ENCODE measurements at places on chromosomes 16 and 17.

DNA sequence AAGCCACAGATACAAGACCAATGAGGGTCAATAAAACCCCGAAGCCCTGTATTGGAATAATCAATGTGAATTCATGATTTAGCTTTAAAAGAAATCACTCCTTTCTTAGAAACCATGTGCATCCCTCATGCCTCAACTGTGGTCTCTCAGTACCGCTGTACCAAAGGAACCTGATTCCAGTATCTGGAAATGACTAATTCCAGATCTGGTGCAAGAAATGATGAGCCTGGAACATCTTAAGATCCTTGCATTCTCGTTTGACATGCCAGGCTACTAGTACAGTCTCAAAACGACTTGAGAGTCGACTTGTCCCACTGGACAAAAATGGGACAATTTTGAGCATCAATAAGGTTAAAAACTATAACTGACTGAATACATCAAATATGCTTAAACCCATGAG lies 21.2 kb downstream of the USP31 start:
- no peak for DNase-seq

- DNase-seq, result no peak
These were observed 107.6 kb upstream of the HLF start for GRCh38 chr17:55157165-55157564.

GRCh38 chr16:819336-820043 lies 19.0 kb upstream of the GNG13 start:
- DNase-seq, result no peak

DNA sequence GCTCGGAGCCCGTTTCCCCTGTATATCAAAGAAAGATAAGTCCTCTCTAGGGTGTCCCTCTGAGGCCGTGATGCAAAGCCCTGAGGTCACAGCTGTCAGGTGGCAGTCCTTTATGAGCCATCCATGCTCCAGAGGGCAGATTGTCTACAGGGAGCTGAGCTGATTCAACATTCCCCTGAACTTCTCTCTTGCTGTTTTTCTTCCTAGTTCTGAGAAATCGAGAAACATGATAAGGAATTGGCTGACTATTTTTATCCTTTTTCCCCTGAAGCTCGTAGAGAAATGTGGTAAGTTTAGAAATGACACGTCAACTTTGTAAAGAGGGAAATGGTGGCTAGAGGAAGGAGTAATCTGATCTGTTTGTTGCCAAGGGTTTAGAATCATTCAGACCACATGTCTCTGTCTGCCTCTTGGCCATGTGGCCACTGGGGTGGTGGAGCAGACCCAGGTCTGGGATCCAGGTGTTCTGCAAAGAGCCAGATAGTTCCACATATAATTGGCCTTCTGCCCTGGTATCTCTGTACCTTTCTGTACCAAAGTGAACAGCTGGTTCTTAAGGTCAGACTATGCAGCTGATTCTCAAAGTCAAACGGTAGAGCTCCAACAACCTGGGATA lies 3.5 kb downstream of the CTNS start:
- DNase-seq, result no peak

DNA sequence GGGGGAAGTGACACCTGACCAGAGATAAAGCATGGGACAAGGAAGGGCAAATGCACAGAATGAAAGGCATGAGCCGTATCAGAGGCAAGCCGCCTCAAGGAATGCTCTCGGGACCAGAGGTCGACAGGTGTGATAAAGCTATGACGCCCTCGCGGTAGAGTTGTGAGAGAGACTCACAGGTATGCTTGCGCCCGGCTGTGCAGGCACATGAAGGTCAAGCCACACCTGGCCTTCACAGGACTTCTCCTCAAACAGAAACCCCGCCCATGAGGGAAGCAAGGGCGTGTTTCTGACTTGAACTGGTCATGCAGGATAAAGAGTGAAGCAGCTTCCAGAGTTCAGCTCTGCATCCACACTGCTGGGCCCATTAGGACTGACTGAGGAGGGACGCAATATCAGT lies 7.8 kb downstream of the NCBP3 start:
- DNase-seq, result no peak

DNA sequence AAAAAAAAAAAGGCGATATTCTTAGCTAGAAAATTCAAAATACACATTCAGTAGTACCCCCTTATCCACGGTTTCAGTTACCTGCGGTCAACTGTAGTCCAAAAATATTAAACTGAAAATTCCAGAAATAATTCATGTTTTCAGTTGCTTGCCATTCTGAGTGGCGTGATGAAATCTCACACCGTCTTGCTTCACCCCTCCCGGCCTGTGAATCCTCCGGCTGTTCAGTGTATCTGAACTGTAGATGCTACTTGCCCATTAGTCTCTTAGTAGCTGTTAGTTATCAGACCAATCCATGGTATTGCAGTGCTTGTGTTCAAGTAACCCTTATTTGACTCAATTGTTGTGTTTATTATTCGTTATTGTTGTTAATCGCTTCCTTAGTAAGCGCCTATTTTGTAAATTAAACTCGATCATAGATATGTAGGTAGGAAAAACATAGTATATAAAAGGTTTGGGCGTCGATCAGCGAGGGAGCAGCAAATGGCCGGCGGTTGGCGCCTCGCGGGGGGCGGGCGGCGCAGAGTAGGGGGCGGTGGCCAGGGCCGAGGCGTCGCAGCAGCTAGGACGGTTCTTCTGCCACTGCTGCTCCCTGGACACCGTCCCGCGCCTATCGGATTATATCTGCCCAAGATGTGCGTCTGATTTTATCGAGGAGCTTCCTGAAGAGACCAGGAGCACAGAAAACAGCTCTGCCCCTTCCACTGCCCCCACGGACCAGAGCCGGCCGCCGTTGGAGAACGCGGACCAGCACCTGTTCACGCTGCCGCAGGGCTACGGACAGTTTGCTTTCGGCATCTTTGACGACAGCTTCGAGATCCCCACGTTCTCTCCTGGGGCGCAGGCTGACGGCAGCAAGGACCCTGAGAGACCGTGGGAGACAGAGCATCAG lies 39.8 kb upstream of the AKAP1 start:
- DNase-seq, result no peak

DNA sequence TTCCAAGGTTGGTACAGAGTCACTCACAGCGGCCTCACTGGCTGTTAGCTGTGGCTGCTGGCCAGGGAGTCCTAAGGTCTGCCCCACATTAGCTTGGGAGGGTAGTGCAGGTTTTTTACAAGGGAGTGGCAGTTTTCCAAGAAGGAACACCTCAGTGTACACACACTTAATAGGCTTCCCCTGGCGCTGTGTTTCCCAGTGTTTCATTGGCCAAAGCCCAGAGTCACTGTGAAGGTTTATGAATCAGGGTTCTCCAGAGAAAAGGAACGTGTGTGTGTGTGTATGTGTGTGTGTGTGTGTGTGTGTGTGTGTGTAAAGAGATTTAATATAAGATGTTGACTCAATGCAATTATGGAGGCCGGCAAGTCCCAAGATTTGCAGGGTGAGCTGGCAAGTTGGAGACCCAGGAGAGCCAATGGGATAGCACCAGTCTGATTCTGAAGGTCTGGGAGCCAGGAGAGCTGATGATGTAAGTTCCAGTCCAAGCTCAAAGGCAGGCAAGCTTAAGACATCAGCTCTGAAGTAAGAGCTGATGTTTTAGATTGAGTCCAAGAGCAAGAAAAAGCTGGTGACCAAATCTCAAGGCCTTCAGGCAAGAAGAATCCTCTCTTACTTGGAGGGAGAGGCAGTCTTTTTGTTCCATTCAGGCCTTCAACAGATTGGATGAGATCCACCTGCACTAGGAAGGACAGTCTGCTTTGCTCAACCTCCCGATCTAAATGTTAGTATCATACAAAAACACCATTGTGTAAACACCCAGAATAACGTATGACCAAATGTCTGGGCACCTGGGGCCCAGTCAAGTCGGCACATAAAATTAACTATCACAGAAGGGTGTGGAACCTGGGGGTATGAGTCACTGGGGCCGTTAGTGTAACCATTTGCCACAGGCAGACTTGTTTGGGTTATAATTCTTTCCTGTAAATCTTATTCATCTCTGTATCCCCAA lies 206.8 kb downstream of the PRKCA start:
- DNase-seq, result no peak

DNA sequence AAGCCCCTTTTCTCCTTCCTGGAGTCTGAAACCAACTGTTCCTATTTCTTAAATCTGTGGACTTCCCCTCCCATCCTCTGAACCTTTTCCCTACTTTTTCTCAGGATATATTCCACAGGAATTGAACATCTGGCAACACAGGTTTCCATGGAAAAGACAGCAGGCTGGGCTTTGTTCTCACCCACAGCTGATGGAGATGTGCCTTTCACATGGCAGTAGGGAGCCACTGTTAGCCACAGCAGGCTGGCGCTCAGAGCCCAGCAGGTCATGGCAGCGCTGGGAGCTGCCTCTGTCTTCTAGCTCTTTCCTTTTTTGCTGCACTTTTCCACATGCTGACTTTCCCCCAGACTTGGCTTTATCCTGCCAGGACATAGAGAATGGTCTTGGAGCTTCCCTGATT lies 116.4 kb upstream of the NLRP1 start:
- no peak for DNase-seq

GRCh38 chr16:51648526-51648925 lies 497.5 kb upstream of the SALL1 start:
- DNase-seq, result no peak

DNA sequence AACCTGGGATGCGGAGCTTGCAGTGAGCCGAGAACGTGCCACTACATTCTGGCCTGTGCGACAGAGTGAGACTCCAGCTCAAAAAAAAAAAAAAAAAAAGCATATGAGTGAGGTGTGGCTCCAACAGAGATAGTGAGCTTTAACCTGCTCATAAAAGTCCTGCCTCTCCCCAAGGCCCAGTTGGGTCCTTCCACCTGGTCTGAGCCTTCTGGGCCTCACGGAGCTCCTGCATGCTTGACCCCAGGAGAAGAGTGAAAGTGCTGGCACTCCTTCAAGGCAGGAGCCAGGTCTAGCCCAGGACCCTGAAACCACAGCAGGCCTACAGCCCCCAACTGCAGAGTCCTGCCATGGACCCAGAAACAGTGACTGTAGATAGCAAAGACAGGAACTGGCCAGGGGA lies 17.7 kb downstream of the HSD11B2 start:
- no peak for DNase-seq

GRCh38 chr16:3152277-3152990 lies 17.6 kb downstream of the ZNF213 start:
- peak; percentile 70 for DNase-seq

DNA sequence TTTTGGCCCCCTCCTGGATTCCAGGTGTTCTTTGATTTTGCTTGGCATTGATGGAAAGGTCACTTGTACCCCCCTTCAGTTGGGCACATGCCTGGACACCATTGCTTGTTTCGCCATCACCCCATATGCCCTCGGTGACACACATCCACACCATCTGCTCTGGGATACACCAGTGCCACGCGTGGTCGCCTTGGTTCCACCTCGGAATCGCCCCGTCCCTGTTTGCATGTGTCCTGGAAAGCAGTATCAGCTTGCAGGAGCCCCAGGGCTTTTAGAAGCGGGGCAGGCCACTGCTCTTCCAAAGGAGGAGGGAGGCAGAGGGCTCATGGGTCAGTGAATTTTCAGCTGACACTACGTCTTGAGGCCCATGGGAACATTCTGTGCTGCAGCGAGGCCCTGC lies 607.9 kb downstream of the KCNJ18 start:
- DNase-seq, result no peak

DNA sequence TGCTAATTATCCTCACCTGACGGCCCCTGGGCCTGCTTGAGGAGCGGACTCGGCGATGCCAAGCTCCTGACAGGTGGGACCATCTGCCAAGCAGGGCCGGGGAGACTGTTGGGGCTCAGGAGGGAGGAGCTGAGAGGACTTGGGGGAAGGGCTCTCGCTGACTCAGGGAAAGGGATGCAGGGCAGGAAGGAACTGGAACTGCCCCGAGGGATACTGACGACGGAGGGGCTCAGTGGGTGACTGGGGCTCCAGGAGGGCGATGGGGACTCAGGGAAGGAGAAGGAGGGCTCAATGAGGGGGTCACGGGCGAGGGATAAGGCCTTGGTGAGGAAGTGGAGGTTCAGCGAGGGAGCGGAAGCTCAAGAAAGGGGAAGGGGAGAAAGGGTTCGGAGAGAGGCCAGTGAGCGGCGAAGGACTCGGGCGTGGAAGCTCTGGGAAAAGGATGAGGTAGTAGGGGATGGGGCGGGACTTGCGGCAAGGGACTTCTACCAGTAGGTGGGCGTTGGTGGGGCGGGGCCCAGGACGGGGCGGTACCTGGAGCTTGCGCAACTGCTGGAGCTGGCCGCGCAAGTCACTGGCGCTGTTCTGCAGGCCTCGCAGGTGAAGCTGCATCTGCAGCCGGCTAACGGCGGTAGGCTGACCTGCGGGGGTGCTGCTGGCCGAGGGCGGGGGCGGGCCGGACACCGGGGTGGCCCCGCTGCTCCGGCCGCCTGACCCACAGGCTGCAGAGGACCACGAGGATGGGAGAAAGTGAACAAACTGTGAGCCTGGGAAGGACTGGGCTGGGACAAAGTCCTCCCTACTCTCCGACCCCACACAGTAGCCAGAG lies 46.5 kb downstream of the SRCIN1 start:
- DNase-seq, result peak; percentile 90

- DNase-seq, result no peak
These were observed 47.8 kb downstream of the BMERB1 start for GRCh38 chr16:15482068-15482747.

GRCh38 chr17:20103454-20104446 lies 94.6 kb downstream of the SPECC1 start:
- no peak for DNase-seq

DNA sequence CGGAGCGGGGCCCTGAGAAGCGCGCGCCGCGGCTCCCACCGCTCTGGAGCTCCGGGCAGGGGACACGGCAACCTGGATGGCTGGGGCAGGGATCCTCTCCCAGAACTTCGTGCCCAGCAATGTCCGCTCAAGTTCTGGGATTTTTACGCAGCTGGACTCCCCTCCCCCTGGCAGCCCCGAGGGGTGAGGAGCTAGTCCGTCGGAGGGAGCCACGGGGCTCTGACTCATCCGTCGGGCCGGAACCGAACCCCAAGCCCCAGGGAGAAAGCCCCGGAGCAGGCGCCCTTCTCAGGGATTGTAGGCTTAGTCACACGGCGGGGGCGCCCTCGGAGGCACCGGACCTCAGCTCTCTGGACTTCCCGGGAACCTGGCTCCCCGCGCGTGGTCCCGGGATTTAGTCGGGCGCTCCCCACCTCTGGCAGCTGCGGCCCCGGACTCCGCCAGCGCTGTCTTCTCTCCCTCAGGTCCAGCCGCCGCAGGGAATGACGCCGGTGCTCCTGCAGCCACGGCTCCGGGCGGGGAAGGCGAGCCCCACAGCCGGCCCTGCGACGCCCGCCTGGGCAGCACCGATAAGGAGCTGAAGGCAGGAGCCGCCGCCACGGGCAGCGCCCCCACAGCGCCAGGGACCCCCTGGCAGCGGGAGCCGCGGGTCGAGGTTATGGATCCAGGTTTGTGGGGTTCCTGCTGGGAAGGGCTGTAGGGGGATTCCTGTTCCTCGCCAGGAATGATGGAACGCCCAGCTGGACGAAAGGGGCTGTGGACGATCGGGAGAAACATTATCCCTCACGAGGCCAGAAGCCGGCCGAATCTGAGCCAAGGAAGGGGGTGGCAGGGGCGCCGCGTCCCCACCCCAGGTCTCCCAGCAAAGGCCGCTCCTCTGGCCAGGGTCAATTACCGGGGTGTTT lies 830 bp downstream of the SPHK1 start:
- peak; percentile 13 for DNase-seq

- DNase-seq, result no peak
These were observed at the start of gene MMP28 for GRCh38 chr17:35795007-35795870. Gene MMP28, minus strand, starts transcription at chr17:35795641. Its CDS starts 264 bp downstream, at chr17:35795377.

GRCh38 chr17:73984941-73985340 lies 218.5 kb upstream of the RPL38 start:
- no peak for DNase-seq

Measured in NCI-H526 treated with DMSO at 0.1 percent for 48 hours (cell line).